HepG2 (cell line): ENCODE measurements at places on chromosomes 3 and 15. TPM values are rescaled to one million over a fixed set of nuclear protein-coding genes. Genes with fewer than 3 reads are reported as not detected.

TNFSF10 gene
- 9.9 and 20.3 TPM in 2 replicates for polyA plus RNA-seq

KLHL6 gene
- polyA plus RNA-seq: not detected in 2 replicates

APBA2 gene
- 1.5 and 2.3 TPM in 2 replicates for polyA plus RNA-seq

CALML4 gene
- polyA plus RNA-seq: 3.1 and 3.6 TPM in 2 replicates

TMEM212 gene
- not detected in 2 replicates for polyA plus RNA-seq

TPRG1 gene
- 0.09 and 0.17 TPM in 2 replicates for polyA plus RNA-seq

SLC27A2 gene
- 14.6 and 16.0 TPM in 2 replicates for polyA plus RNA-seq

BHLHE40 gene
- 51.0 and 60.0 TPM in 2 replicates for polyA plus RNA-seq

IGSF11 gene
- polyA plus RNA-seq: not detected in 2 replicates

OR5K2 gene
- not detected in 2 replicates for polyA plus RNA-seq

TM2D3 gene
- 70.6 and 72.7 TPM in 2 replicates for polyA plus RNA-seq

GPR156 gene
- 0.03 TPM in 1 of 2 replicates, not detected in the other for polyA plus RNA-seq

CCR4 gene
- polyA plus RNA-seq: 0.05 TPM in 2 replicates
